ENCODE measurements at places on chromosomes 3 and 15.
A peak's percentile ranks its signal among the peaks of the same experiment; 100 is the strongest.

- DNase-seq, result peak; percentile 71
Observed at GRCh38 chr3:45167011-45167911, 21.1 kb upstream of the CDCP1 start.

- no peak for DNase-seq
Observed at GRCh38 chr3:175526609-175527280, 667.6 kb downstream of the NAALADL2 start.

DNA sequence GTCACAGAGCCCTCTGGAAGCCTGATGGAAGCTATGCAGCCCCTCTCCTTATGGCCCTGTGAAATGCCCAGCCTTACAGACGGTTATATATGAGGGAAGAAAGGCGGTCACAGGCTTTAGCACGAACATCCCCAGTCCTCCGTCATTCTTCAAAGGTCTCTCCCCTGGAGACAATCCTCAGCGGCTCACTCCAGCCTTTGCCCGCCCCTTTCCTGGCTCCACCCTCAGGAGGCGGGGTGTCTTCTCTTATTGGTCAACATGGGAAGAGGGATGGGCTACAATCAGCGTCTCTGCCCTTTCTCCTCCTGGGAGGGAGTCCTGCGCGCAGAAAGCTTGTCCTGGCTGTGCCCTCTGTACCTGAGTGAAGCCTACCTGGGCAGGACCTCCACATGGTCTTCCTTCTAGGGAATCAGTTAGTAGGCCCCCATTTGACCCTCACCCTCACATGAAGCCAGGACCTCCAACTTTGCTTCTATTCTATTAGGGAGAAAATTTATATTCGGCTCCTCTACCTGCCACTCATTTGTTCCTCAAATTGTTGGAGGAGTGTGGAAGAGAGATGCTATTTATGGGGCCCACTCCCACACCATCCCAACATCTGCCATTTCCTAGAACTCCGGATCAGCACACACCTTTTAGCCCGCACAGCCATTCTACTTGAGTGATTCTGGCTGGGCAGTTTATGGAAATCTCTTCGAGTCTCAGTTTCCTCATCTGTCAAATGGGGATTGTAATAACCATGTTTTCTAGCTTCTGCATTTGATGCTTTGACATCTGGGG lies 112.9 kb upstream of the SLC6A11 start:
- DNase-seq, result peak; percentile 86

DNA sequence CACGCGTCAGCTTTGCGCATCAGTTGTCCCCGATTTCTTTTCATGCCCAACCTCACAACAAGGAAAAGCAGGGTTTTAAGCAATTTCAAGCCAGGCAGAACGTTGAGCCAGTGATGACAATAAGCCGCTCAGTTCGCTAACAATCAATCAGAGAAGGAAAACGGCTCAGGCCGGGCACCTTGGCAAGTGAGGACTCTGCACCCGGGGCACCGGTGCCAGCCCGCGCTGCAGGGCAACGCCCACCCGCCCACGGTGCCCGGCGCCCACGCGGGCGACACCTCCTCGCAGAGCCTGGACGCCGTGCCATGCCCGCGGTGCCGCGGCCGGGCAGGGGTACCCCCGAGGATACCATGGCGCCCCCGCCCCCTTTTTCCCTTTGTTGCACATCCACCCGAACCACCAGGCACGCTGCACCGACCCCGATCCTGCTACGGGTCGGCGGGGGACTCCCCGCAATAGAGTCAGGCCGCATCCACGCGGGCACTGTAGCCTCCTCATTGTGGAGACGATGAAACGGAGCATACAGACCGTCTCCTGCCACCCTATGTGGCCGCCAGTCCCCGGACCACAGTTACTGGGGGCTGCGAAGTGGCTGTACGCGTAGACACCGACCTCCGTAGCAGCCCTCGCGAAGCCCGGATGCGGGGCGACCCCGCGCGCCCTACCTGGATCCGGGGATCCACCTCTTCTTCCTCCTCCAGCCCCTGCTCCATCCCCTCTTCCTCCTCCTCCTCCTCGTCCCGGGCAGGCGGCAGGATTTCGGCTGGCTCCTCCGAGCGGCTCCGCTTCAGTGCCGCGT lies 581 bp downstream of the SH3BP5 start:
- DNase-seq, result peak; percentile 25

- no peak for DNase-seq
Observed at GRCh38 chr15:69946870-69947269, 150.8 kb downstream of the TLE3 start.

DNA sequence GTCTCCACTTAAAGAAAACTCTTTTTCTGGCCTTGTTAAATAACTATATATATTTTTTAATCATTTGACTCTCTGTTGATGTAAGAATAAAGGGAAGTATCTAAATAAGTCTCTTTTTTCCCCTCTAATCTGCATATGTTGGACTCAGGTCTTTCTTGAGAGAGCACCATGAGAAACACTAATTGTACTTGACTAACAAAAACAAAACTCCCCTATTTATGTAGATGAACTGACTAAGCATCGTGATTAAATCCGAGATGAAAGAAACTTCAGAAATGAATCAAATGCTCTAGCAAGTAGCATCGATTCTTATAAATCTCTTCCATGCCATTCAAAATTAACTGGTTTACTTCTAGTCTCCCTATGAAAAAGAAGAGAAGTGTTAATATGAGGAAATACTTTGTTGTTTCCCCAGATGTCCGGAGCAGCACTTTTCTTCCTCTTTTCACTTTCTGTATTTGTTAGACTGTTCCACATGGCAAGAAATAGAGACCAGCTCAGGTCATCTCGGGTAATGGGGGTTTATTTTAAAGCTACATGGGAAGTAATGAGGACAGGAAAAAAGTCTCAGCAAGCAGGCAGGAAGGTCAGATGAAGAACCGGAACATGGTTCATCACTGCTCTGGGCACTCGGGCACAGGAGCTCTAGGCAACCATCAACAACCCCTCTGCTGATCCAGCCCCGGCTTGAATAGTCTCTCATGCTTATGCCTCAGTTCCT lies 288.3 kb downstream of the CNTN6 start:
- DNase-seq, result no peak

GRCh38 chr15:64713592-64713991 lies 61.8 kb downstream of the RBPMS2 start:
- no peak for DNase-seq

DNA sequence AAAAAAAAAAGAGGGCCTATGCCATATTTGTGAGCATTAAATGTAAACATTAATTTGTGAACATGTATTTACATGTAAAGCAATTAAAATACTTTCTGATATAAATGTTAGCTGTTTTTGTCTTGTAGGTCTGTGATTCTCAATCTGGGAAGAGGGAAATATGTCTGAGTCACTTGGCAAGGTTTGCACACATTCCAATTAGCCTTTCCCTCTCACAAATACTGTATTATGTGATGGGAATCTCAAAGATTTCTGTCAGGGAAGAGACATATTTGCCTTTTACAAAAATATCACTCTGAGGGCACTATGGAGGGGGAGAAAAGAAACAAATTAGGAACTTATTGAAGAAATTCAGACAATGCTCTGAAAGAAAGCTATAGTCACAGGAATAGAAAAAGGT lies 483.6 kb downstream of the GBE1 start:
- DNase-seq, result no peak

GRCh38 chr3:149620291-149621020 lies 37.4 kb downstream of the WWTR1 start:
- DNase-seq, result no peak

DNA sequence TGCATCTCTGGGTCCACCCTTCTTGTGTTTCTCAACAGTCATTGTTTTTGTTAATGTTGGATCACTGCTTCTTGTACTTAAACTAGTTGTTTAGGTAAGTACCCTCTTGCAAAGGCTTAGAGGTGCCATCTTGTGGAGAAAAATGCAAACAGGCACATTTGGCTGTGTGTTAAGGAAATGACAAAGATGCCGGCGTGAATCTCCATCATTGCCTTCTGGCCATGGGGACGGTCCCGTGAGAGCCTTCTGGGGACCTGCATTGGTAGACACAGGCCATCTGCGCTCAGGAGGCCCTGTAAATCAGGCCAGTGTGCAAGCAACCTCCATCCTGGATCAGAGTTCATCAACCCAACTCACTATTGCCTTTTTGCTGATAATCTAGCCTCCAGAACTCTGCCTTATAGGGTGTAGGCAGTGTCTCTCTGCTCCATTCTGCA lies 158.6 kb upstream of the NR2E3 start:
- DNase-seq, result peak; percentile 46

DNA sequence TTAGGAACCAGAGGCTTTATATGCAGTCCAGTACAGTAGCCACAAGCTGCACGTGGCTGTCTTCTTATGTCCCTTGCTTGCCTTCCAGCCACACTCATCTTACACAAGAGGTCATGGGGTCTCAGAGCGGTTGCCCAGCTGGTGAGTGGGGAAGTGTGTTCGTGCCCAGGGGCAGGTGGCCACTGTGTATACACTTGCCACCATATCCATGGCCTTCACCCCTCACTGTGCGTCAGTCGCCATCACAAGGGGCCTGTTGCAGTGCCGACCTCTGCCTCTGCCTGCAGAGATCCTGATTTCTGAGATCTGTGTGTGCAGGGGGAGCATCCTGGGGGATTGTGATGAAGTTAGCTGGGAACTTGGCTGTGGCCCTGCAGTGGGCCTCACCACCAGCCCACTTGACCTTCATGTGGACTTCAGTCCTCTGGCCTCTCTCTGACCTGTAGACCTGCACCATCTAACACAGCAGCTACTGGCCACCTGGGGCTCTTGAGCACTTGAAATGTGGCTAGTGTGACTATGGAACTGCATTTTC lies 43.1 kb upstream of the SACM1L start:
- DNase-seq, result no peak

Measured in HEK293T (cell line).